Left lung (tissue), 14 donors: ENCODE measurements at places on chromosomes 11 and 22. TPM values are rescaled to one million over a fixed set of nuclear protein-coding genes. Genes with fewer than 3 reads are reported as not detected.

CLTCL1 gene
- total RNA-seq: 5.7 TPM

OOSP4A gene
- total RNA-seq: not detected

BTBD18 gene
- not detected for total RNA-seq

CHEK1 gene
- 14.4 TPM for total RNA-seq

KRTAP5-9 gene
- total RNA-seq: 0.20 TPM

SSTR3 gene
- 0.26 TPM for total RNA-seq

GRK3 gene
- 26.3 TPM for total RNA-seq

SCUBE1 gene
- 4.6 TPM for total RNA-seq

SEC14L6 gene
- 9.1 TPM for total RNA-seq

SF3B2 gene
- 160 TPM for total RNA-seq

ADAMTS8 gene
- 1.2 TPM for total RNA-seq

GRCh38 chr22:33984656-33985285 lies 64.5 kb upstream of the LARGE1 start:
- DNase-seq: no peak
- no peak overlapping the region for H3K4me3 ChIP-seq
- no peaks in the 10 kb centered on the region for H3K36me3 ChIP-seq
- no peaks in the 10 kb centered on the region for H3K27me3 ChIP-seq
- no peak overlapping the region for H3K27ac ChIP-seq
- no peaks in the 10 kb centered on the region for H3K4me1 ChIP-seq

- peaks cover 16% of the 10 kb centered on the region for H3K27me3 ChIP-seq
- H3K27ac ChIP-seq: no peak overlapping the region
- no peaks in the 10 kb centered on the region for H3K4me1 ChIP-seq
- H3K4me3 ChIP-seq: no peak overlapping the region
- H3K36me3 ChIP-seq: no peaks in the 10 kb centered on the region
Measured at GRCh38 chr11:1728931-1729691, 21.3 kb downstream of the IFITM10 start.

DNA sequence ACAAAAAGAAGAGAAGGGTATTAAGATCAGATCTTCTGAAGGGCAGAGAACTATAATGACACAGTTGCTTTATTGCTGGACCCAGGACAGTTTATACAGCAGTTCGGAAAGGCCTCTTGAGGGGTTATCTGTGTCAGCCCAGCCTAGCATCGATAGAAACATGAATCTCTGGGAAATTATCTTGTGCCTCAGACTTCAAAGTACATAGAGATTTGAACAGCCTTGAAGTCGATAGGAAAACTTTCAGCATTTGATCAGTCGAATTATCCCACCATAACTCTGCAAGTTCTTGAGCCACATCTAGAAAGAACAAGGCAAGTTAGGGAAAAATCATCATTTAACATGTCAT lies 2.5 kb upstream of the LMO2 start:
- no peak overlapping the region for H3K27ac ChIP-seq
- H3K27me3 ChIP-seq: no peaks in the 10 kb centered on the region
- DNase-seq: no peak
- H3K4me3 ChIP-seq: peak overlapping the region; percentile 26
- no peaks in the 10 kb centered on the region for H3K36me3 ChIP-seq

DNA sequence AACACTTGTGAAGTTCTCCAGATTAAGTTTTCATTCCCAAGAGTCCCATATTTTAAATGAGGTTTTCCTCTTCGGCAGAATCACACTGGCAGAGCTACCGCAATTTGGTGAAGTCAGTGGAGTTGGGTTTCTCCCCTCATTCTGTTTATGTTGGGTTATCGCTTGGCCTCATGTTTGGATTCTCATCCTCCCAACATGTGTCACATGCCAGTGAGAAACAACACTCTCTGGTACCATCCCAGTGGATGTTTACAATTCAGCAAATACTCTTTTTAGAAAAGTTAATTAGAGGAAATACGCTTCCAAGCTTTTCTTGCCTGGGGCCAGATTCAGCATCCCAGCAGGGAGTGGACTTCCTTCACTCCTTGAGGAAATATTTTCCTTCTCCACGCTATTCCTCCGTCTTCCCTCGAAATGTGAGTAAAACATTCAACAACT lies 2.1 kb downstream of the PAMR1 start:
- H3K36me3 ChIP-seq: no peaks in the 10 kb centered on the region
- H3K27me3 ChIP-seq: peaks cover 8% of the 10 kb centered on the region
- H3K27ac ChIP-seq: no peak overlapping the region

DNA sequence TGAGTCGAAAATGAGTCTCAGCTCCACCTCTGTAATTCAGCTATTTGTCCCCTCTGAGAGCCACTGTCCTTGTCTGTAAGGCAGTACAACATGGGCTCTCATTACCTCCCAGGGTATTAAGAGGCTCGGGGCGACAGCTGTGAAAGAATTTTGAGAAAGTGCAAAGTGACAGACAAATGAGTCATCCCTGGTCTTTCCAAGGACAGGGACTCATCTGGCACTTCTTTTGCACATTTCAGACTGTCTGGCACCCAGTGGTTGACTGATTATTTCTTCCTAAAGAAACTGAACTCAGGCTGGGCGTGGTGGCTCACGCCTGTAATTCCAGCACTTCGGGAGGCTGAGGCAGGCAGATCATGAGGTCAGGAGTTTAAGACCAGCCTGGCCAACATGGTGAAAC lies 62.1 kb upstream of the ARFGAP3 start:
- H3K36me3 ChIP-seq: no peaks in the 10 kb centered on the region
- no peak overlapping the region for H3K4me3 ChIP-seq
- DNase-seq: no peak
- H3K27me3 ChIP-seq: no peaks in the 10 kb centered on the region
- H3K27ac ChIP-seq: peak overlapping the region; percentile 3
- peaks cover 10% of the 10 kb centered on the region for H3K4me1 ChIP-seq

DNA sequence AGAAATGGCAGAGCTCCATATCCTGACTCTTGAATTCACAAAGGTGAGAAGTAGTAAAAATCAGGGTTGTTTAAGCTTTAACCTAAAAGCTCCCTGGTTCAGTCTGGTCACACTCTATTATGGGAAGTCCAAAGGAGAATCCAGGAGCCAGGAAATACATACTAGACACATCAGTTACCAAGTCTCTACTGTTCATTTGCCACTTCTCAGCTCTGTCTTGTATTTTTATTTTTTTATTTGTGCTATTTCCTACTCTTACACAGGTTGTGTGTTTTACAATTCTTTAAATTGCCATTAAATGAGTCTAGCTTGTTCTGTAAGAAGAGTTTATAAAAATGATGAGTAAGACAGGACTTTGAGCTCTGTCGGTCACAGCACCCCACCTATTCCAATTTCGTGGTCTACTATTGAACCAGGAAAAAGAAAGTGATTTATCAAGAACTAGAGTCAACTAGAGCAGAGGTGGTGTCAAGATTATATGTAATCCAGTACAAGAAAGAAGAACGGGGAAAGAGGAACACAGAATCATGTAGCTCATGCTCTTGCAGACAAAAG lies 9.7 kb downstream of the MS4A12 start:
- no peak overlapping the region for H3K27ac ChIP-seq
- no peaks in the 10 kb centered on the region for H3K27me3 ChIP-seq
- no peak for DNase-seq
- H3K4me3 ChIP-seq: no peak overlapping the region

- peaks cover 23% of the 10 kb centered on the region for H3K4me1 ChIP-seq
- H3K36me3 ChIP-seq: no peaks in the 10 kb centered on the region
- H3K4me3 ChIP-seq: no peak overlapping the region
- no peak for DNase-seq
- H3K27me3 ChIP-seq: no peaks in the 10 kb centered on the region
Measured at GRCh38 chr22:40602231-40602630, 34.3 kb downstream of the MRTFA start.

DNA sequence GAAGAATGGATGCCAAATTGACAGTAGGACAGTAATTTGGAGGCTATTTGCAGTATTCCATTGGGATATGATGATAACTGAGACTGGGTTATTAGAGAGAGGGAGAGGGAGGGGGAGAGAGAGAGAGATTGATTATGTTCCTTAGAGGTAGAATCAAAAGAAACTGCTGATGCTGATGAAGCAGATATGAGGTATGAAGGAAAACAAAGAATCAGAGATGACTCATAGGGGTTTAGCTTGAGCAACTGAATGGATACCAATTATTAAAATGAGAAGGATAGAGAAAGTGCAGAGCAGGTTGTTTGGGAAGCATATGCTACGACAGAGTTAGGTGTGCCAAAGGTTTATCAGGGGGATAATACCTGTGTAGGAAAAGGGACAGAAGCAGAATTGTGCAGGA lies 12.8 kb upstream of the NUCB2 start:
- H3K4me3 ChIP-seq: no peak overlapping the region
- H3K27ac ChIP-seq: no peak overlapping the region
- no peaks in the 10 kb centered on the region for H3K36me3 ChIP-seq
- no peaks in the 10 kb centered on the region for H3K4me1 ChIP-seq
- no peaks in the 10 kb centered on the region for H3K27me3 ChIP-seq
- DNase-seq: no peak

DNA sequence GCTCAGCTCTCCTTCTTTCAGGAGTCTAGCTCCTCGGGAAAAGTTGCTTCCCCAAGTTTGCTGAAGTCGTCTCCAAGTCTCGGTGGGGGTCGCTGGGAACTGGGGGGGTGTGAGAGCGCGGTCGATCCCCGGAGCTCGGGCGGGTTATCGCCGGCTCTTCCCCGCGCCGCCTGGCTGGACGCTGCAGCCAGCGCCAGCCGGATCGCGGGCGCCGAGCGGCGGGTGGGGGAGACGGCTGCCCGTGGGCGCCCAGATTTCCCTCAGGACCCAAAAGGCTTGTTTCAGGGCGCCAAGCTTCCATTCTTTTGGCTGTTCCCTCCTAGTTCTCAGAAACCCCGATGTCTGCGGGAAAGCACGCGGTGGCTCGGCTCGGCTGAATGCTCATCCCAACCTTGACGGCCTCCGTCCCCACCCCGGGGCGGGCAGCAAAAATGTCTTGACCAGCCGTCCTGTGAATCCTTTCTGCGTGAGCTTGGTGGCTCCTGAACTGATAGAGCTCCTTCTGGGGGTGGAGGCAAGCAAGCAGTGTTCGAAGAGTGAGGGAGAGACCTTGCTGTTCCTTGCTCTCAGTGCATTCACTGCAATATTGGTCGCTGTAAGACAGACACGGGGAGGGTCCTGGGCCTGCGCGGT lies 1.7 kb downstream of the ZBTB16 start:
- no peak for DNase-seq
- peak overlapping the region; percentile 95 for H3K4me3 ChIP-seq
- no peaks in the 10 kb centered on the region for H3K36me3 ChIP-seq
- H3K4me1 ChIP-seq: peaks cover 74% of the 10 kb centered on the region

- peak overlapping the region; percentile 76 for H3K4me3 ChIP-seq
- no peaks in the 10 kb centered on the region for H3K27me3 ChIP-seq
- H3K36me3 ChIP-seq: no peaks in the 10 kb centered on the region
- peak overlapping the region; percentile 91 for H3K27ac ChIP-seq
- no peak for DNase-seq
- H3K4me1 ChIP-seq: peaks cover 14% of the 10 kb centered on the region
Measured at GRCh38 chr11:94128291-94128745, 323 bp upstream of the PANX1 start.

DNA sequence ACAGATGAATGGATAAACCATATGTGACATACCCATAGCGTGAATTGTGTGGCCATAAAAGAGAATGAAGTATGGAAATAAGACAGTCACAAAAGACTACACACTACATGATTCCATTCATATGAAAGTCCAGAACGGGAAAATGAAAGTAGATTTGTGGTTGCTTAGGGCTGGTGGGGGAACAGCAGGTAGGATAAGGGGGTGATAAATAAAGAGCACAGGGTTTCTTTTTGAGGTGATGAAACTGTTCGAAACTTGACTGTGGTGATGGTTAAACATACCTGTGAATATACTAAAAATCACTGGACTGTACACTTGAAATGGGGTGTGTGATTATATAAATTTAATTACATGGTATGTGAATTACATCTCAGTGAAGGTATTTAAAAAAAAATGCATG lies 16.9 kb downstream of the TMEM123 start:
- no peaks in the 10 kb centered on the region for H3K36me3 ChIP-seq
- H3K4me3 ChIP-seq: no peak overlapping the region
- H3K27ac ChIP-seq: no peak overlapping the region
- peaks cover 4% of the 10 kb centered on the region for H3K4me1 ChIP-seq
- no peaks in the 10 kb centered on the region for H3K27me3 ChIP-seq
- no peak for DNase-seq

GRCh38 chr11:12189543-12190235 lies 79.3 kb downstream of the MICAL2 start:
- no peak overlapping the region for H3K4me3 ChIP-seq
- DNase-seq: no peak
- H3K27me3 ChIP-seq: no peaks in the 10 kb centered on the region
- peaks cover 6% of the 10 kb centered on the region for H3K4me1 ChIP-seq
- no peak overlapping the region for H3K27ac ChIP-seq
- H3K36me3 ChIP-seq: no peaks in the 10 kb centered on the region

- H3K4me1 ChIP-seq: no peaks in the 10 kb centered on the region
- H3K36me3 ChIP-seq: no peaks in the 10 kb centered on the region
Measured at GRCh38 chr11:73889019-73889418, 12.2 kb downstream of the PAAF1 start.

- H3K27me3 ChIP-seq: no peaks in the 10 kb centered on the region
- H3K36me3 ChIP-seq: peaks cover 61% of the 10 kb centered on the region
Measured at GRCh38 chr11:134170919-134171281, 52.9 kb downstream of the NCAPD3 start.

GRCh38 chr22:39318507-39319283 lies 728 bp downstream of the RPL3 start:
- H3K4me1 ChIP-seq: peaks cover 29% of the 10 kb centered on the region
- no peaks in the 10 kb centered on the region for H3K27me3 ChIP-seq
- H3K36me3 ChIP-seq: peaks cover 45% of the 10 kb centered on the region
- peak overlapping the region; percentile 77 for H3K4me3 ChIP-seq

DNA sequence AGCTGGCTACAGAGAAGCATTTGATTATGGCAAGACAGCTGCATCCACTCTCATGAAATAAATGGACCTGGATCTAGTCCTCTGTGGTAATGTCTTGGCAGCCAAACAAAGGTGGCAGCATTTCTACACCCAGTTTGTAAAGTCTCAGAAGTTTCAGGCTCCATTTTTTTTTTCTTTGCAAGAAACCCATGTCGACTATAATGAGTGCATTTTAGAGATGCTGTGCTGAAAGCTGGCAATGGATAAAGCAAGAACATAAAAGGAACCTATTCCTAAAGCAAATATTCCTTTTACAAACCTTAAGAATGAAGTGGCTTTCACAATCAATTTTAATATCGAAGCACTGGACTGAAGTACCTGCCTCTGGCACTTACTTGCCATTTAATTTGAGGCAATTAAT lies 33.5 kb downstream of the THAP12 start:
- no peaks in the 10 kb centered on the region for H3K36me3 ChIP-seq
- H3K4me1 ChIP-seq: no peaks in the 10 kb centered on the region
- H3K27me3 ChIP-seq: no peaks in the 10 kb centered on the region
- no peak overlapping the region for H3K27ac ChIP-seq

DNA sequence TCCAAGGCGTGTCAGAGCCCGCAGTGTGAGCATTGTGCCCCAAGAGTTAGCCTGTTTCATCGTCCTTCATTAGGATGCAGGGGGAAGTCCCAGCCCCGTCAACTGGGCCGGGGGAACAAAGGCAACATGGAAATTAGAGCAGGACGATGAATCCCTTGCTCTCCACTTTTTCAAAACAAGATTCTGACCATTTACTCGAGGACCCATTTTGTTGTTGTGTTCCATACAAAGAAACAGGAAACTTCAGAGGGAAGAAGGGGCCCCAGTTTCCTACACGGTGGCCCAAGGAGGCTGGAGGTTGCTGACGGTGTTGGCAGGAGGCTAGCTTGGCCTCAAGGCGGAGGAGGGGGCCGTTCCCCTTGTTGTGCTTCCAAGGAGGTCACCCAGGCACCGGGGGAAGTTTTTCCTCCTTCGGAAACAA lies 44.0 kb upstream of the SLC1A2 start:
- no peaks in the 10 kb centered on the region for H3K36me3 ChIP-seq
- no peaks in the 10 kb centered on the region for H3K27me3 ChIP-seq
- no peaks in the 10 kb centered on the region for H3K4me1 ChIP-seq
- no peak for DNase-seq
- no peak overlapping the region for H3K27ac ChIP-seq
